ENCODE measurements at places on chromosomes 2 and 18.

DNA sequence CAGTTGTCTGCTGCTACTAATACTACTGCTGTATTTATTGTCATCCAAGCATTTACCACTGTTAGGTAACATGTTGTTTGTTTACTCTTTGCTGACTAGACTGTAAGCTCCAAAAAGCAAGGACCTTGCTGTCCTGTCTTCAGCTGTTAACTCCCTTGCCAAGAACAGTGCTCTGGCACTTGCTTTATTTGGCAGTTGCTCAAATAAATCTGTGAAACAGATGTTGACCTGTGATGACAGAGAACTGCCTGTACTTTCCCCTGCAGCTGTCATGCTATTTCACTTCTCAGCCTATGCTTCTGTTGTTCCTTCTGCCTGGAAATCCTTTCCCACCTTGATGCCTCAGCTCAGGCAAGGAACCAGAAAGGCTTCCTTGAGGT lies 181.2 kb downstream of the ATAD2B start:
- peak; percentile 6 for DNase-seq

GRCh38 chr2:88331239-88331638 lies 121.3 kb downstream of the FOXI3 start:
- no peak for DNase-seq

- no peak for DNase-seq
Observed at GRCh38 chr2:618005-618404, 59.2 kb downstream of the TMEM18 start.

- no peak for DNase-seq
Observed at GRCh38 chr2:73172963-73173362, 29.4 kb upstream of the NOTO start.

DNA sequence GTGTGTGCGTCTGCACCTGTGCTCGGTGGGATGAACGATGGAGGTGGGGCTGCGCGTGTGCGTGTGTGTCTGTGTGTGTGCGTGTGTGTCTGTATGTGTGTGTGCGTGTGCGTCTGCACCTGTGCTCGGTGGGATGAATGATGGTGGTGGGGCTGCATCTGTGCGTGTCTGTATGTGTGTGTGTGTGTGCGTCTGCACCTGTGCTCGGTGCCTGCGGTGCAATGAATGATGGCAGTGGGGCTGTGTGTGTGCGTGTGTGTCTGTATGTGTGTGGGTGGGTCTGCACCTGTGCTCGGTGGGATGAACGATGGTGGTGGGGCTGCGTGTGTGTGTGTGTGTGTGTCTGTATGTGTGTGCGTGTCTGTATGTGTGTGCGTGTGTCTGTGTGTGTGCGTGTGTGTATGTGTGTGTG lies 48.5 kb upstream of the CTDP1 start:
- no peak for DNase-seq

- no peak for DNase-seq
Observed at GRCh38 chr18:40695526-40695925, 1259.5 kb upstream of the PIK3C3 start.

GRCh38 chr2:237222178-237222577 lies 136.5 kb downstream of the COPS8 start:
- no peak for DNase-seq

- DNase-seq = no peak
Observed at GRCh38 chr18:2027016-2027415, 544.3 kb downstream of the METTL4 start.

DNA sequence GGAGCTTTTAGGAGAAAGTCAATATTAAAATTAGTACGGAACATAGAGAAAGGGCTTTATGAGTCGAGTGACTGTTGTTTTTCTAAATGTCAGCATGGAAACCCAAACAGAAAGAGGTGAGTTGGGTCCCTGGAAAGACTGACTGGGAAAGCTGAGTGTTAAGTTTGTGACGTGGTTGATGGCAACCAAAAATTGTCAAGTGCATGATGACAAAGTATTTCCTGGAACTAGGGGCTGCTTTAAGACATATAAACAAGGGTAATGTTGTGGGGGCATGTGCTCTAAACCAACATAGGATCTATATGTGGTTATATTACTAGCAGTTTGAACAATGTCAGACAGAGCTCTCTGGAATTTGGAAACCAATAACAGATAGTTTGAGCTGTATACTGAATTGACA lies 50.9 kb upstream of the GPD2 start:
- DNase-seq = no peak

- no peak for DNase-seq
Observed at GRCh38 chr2:180980106-180980942, at the start of gene UBE2E3. Gene UBE2E3 (plus strand): TSS chr2:180980605. CDS start chr2:180982043, 1,438 bp downstream.

DNA sequence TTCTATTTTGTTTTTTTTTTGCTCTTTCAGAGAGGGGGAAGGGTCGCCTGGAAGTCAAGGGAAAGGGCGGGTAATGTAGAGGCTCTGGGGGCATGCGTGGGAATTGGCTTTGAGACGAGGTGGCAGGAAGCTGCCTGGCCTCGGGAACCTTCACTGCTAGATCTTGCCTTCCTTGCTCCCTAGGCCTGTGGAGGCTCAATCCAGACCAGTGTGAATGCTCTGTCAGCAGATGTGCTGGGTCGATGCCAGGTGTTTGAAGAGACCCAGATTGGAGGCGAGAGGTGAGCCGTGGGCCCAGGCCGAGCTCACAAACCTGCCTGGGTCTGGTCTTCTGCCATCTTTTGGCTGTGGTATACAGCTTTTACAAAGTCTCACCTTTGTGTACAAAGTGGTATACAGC lies 15.5 kb downstream of the CCT7 start:
- no peak for DNase-seq

- no peak for DNase-seq
Observed at GRCh38 chr18:53753601-53754000, 470.9 kb downstream of the MBD2 start.

- no peak for DNase-seq
Observed at GRCh38 chr2:49831698-49832367, 677.5 kb upstream of the FSHR start.

- DNase-seq = no peak
Observed at GRCh38 chr18:72675394-72675793, 131.3 kb upstream of the CBLN2 start.

DNA sequence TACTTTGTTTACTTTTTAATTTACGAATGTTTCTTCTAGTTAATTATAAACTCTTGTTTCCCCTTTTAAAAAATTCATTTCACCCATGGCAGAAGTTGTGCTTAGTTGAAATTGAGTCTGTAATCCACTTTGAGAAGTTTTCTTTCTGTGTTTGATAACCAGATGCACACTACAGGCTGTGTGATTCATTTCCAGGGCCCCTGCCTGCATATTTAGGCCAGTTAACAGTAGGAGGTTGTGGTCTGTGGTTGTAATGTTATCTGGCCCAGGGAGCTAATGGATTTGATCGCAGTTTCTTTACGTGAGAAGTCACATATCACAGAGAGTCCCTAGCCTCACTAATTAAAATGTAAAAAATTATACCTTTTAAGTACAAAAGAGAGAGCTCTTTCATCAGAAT lies 3.3 kb downstream of the CDH7 start:
- no peak for DNase-seq

DNA sequence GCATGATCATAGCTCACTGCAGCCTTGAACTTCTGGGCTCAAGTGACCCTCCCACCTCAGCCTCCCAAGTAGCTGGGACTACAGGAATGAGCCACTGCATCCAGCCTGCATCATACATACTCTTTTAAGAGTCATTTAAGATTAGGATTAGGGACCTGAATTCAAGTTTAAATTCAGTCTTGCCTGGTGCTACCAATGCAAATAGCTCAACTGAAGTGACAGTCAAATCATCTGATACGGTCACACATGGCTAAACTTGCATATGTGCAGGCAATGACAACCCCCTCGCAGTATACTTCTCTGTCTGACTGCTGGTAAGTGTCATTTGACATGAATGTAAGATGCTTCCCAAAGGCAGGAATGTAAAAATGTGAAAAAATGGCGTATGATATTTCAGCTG lies 31.8 kb upstream of the TMEM131 start:
- DNase-seq = no peak

DNA sequence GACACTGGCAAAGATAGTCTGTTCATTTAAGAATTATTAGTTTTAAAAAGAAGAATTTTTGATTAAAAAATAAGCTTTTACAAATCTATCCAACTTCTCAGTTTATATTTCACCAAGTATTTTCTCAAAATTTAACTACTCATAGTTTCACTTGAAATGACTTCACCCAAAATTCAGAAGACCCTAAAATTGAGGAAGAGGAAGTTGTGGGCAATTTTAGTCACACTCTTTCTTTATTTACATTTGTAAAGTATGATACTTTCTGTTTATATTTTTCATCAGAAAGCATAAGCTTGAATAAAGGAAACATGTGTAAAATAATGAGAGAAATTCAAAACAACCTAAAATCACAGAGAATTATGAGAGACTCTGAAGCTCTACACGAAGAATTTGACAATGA lies 278.8 kb upstream of the MEIS1 start:
- no peak for DNase-seq

- DNase-seq = no peak
Observed at GRCh38 chr2:96207073-96207773, 1.4 kb downstream of the STARD7 start.

Data from NCI-H2029 treated with DMSO at 0.1 percent for 48 hours (cell line).